Heart right ventricle (tissue), 16 donors: ENCODE measurements at places on chromosomes 16 and 17.
A peak's percentile ranks its signal among the peaks of the same experiment; 100 is the strongest.

DNA sequence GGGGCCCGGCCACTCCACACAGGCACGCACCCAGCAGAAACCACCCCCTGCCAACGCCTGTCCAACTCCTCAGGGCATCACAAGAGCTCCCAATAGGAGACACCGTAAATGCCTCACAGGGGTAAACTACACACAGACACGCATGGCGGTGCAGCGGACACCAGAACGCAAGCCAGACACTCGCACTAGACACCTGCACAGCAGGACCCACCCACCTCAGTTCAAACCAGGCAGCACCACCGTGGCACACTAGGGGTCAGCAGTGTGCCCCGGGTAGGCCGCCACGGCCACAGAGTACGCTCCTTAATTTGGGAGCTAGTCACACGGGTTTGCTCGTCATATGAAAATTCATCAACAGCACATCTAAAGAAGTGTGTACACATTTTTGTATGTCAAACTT is 3.4 kb downstream of the SLC38A10 start:
- H3K36me3 ChIP-seq = no peaks in the 10 kb centered on the region
- H3K27me3 ChIP-seq = no peaks in the 10 kb centered on the region
- no peak overlapping the region for H3K4me3 ChIP-seq
- peak; percentile 71 for DNase-seq
- peaks cover 68% of the 10 kb centered on the region for H3K4me1 ChIP-seq
- no peak overlapping the region for H3K27ac ChIP-seq

DNA sequence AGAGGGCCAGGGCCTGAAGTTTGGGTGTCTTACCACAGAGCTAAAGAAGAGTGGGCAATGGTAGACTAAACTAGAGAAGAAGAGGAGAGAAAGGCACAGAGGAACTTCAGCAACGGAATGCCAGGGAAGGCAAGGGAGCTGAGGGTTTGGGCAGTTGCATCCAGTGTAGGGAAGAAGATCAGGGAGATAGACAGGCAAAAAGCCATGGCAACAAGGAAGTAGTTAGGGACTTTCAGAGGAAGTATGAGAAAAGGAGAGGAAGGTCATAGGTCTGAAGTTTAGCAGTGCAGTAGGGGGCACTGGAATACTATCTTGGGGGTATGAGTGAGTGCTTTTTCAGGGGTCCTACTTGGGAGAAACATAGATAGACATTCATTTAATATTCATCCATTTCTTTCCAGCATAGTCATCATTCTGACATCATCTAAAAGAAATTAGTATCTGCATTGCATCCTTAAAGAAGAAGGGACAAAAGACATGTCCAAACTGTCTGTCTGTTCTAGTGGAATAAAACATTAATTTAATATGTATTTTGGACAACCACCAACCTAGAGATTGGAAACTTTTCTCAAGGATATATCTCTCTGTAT is 2.2 kb upstream of the NF1 start:
- H3K36me3 ChIP-seq = no peaks in the 10 kb centered on the region
- no peaks in the 10 kb centered on the region for H3K27me3 ChIP-seq
- H3K4me3 ChIP-seq = no peak overlapping the region
- peaks cover 21% of the 10 kb centered on the region for H3K4me1 ChIP-seq
- no peak for DNase-seq

- peaks cover 68% of the 10 kb centered on the region for H3K36me3 ChIP-seq
- no peak overlapping the region for H3K4me3 ChIP-seq
- peaks cover 13% of the 10 kb centered on the region for H3K4me1 ChIP-seq
- H3K27me3 ChIP-seq = no peaks in the 10 kb centered on the region
Observed at GRCh38 chr16:75660321-75660720, 12.7 kb downstream of the TERF2IP start.

DNA sequence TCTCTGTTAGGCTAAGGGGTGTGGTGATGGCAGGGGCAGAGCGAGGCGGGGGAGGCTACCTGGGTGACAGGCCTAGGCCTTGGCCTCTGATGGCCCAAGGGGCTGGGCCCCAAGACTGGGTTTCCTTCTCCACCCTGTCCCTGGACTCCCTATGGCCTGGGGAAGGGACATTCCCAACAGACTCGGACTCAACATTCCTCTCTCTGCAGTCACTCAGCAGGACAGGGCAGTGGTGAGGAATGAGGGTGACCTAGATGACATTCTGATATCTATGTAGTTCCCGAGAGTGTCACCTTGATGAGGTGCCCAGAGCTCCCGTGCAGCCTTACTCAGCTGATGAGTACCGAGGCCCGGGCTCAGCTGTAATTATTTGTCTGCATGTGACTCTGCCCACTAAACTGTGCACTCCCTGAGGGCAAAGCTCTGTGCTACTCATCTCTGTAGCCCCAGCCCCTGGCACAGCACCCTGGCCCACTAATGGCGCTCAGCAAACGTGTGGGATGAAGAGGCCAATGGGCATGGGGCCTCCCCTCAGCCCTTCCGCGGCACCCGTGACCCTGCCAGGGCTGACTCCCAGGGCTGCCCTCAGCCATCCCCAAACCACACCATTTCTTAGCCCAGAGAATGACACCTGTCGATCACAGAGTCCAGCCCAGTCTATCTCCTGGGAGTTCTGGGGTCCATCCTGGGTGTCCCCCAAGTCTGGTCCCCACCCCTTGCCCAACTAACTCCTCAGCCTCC is 2.2 kb downstream of the PLCD3 start:
- peak overlapping the region; percentile 97 for H3K27ac ChIP-seq
- peak overlapping the region; percentile 97 for H3K4me3 ChIP-seq
- no peaks in the 10 kb centered on the region for H3K27me3 ChIP-seq
- DNase-seq = no peak
- no peaks in the 10 kb centered on the region for H3K36me3 ChIP-seq

GRCh38 chr17:34199932-34200534 is 55.1 kb upstream of the CCL2 start:
- peak; percentile 38 for DNase-seq
- no peak overlapping the region for H3K27ac ChIP-seq
- no peak overlapping the region for H3K4me3 ChIP-seq
- H3K4me1 ChIP-seq = no peaks in the 10 kb centered on the region

DNA sequence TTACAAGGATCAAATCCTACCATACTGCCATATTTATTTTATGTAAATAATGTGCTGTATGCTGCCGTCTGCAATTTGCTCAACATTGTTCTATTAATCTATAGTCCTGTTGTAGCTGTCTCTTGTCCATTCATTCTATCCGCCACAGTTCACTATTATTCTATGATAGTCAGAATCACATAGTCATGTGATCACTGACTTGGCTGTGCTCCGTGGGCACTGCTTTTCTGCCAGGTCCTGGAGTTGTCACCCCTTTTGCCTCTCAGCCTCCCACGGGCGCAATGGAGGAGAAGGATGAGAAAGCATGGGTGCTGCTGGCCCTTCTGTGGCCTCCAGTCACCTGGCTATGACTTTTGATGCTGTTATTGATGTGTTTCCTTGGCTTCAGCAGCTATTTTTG is 37.3 kb upstream of the ANKFY1 start:
- no peak overlapping the region for H3K4me3 ChIP-seq
- peaks cover 19% of the 10 kb centered on the region for H3K36me3 ChIP-seq
- no peak overlapping the region for H3K27ac ChIP-seq
- H3K4me1 ChIP-seq = peaks cover 24% of the 10 kb centered on the region
- H3K27me3 ChIP-seq = no peaks in the 10 kb centered on the region
- DNase-seq = no peak
